Lower leg skin (tissue), 4 donors: ENCODE measurements at places on chromosomes 7 and 10. TPM values are rescaled to one million over a fixed set of nuclear protein-coding genes. Genes with fewer than 3 reads are reported as not detected.

- no peak for DNase-seq
Observed at GRCh38 chr7:39465055-39465929, 100.9 kb upstream of the YAE1 start.

- no peak for DNase-seq
Observed at GRCh38 chr10:103114876-103115275, 78.2 kb downstream of the NT5C2 start.

DNA sequence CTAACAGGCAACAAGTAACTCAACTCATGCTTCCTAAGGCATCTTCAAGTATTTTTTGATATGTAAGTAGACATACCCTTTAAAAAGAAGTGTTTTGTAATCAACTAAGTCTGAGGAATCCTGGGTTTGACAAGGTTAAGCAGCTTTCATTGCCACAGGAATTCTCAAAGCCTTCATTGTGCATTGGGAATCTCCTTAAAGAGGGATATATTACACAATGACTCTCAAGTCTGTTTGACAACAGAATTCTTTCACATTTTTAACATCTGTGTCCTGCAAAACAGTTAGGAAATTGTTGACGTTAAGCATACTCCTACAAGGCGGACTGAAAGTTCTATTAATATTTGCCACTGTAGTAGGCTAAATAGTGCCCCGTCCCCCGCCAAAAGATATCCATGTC is 71.4 kb downstream of the SGMS1 start:
- no peak for DNase-seq

GRCh38 chr7:65983965-65984658 is 2.1 kb upstream of the GUSB start:
- no peak for DNase-seq

MORN4 gene
- total RNA-seq: 2.3 TPM
